ENCODE measurements at places on chromosomes 5 and 9.

- no peaks in the 10 kb centered on the region for H3K36me3 ChIP-seq
- H3K27me3 ChIP-seq, result no peaks in the 10 kb centered on the region
- no peak overlapping the region for H3K27ac ChIP-seq
- no peaks in the 10 kb centered on the region for H3K4me1 ChIP-seq
- DNase-seq, result no peak
Observed at GRCh38 chr5:13519131-13519530, 425.4 kb downstream of the DNAH5 start.

DNA sequence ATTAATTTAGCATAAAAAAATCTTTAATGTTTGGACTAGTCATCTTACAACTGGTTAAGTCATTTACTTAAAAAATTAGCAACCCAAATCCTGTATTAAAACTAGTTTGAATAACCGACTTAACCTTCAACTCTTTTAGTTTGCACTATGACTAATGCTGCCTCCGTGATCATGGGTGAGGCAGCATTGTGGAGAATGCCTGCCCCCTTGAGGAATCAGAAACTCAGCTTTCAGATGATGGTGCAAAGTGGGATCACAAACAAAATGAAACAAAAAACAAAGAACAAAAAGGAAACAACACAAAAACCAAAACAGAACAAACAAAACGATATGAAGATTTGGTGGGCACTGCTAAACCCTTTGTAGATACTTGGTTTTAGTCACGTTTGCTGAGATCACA lies 127.0 kb upstream of the PALM2AKAP2 start:
- H3K36me3 ChIP-seq, result no peaks in the 10 kb centered on the region
- no peak for DNase-seq
- no peak overlapping the region for H3K27ac ChIP-seq
- H3K4me1 ChIP-seq, result no peaks in the 10 kb centered on the region
- H3K27me3 ChIP-seq, result no peaks in the 10 kb centered on the region

GRCh38 chr5:132807163-132807838 lies 5.8 kb upstream of the SOWAHA start:
- H3K36me3 ChIP-seq, result no peaks in the 10 kb centered on the region
- no peak overlapping the region for H3K4me3 ChIP-seq
- H3K27ac ChIP-seq, result no peak overlapping the region
- peak; percentile 45 for DNase-seq
- H3K27me3 ChIP-seq, result peaks cover 14% of the 10 kb centered on the region
- H3K4me1 ChIP-seq, result peaks cover 1% of the 10 kb centered on the region

DNA sequence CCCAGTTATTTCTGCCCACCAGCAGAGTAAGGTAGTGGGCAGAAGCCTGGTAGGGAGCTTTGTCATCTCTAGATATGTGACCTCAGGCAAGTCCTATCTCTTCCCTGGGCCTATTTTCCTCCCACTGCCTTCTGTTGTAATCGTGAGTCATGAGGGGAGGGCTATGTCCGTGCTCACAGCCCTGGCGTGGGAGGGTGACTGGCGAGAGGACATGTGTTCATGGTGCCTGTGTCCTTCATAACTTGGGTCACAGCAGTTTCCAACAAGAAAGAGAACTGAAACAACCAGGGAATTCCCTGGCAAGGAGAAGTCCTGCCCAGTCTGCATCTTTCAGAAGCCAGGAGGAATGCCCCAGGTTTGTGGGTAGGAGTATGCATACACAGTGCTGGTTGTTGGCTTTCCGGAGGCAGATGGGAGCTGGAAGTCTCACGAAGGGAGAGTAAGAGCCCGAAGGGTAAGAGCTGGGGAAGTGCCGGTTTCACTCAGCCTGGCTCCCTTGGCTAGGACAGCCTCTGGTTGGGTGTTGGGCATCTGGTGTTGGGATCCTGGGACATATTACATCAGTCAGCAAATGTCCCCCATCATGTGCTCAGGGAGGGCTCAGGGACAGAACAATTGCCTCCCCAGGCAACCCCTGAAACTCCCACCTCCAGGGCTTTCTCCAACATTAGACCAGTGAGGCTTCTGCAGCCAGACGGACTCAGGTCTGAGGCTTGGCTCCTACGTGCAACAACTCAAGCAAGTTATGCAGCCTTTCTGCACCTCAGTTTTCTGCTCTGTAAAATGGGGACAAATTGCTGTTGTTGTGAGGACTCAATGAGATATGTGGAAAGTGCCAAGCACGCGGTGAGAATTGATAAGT lies 4.3 kb upstream of the TIFAB start:
- H3K4me3 ChIP-seq, result no peak overlapping the region
- no peaks in the 10 kb centered on the region for H3K4me1 ChIP-seq
- H3K36me3 ChIP-seq, result no peaks in the 10 kb centered on the region
- H3K27me3 ChIP-seq, result no peaks in the 10 kb centered on the region

- no peak overlapping the region for H3K27ac ChIP-seq
- no peaks in the 10 kb centered on the region for H3K27me3 ChIP-seq
- H3K4me3 ChIP-seq, result no peak overlapping the region
- no peaks in the 10 kb centered on the region for H3K36me3 ChIP-seq
- DNase-seq, result no peak
Observed at GRCh38 chr5:104564530-104564929, 1001.9 kb upstream of the NUDT12 start.
